Activated naive CD4-positive, alpha-beta T cell treated with Interleukin-2 at 50 U/mL for 16 hours (primary cell): ENCODE measurements at places on chromosomes 13 and 19.

- no peak for DNase-seq
Observed at GRCh38 chr19:15595069-15595468, 19.9 kb upstream of the CYP4F8 start.

- peak; percentile 54 for DNase-seq
Observed at GRCh38 chr19:2888731-2889224, 11.9 kb upstream of the ZNF57 start.

DNA sequence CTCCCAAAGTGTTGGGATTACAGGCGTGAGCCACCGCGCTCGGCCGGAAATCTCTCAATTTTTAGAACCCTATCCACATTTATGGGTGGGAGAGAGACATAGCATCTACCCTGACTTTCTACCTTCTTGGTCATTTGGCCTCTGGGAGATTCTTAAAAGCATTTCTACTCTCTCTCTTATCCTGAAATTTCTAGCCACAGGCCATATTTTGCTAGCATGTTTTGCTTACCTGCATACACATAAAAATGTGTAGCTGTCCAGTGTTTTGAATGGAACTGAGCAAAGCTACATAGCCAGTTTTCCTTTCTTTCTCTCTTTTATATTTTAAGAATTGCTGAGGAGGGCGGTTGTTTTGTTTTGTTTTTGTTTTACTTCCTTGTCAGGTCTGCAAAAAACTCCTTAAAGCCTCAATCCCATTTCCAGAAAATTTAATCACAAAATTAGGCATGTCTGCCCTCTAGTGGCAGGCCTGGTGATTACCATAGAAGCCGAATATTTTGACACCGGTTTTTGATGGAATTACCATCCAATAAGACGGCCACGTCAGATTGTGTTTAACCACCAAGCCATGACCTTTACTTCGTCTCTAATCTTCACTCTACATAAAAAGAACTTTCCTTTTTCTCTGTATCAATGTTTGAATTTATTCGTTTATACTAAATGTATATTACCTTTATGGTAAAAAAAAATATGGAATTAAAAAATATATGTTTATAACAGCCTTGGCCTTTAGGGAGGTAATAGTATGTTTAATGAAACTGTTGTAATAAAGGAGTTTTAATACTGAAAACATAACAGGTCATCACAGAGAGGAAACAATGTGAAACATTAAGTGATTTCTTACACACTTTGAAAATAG is 34.4 kb upstream of the OXGR1 start:
- peak; percentile 43 for DNase-seq

- DNase-seq: peak; percentile 53
Observed at GRCh38 chr19:29690842-29691241, 24.2 kb downstream of the C19orf12 start.

DNA sequence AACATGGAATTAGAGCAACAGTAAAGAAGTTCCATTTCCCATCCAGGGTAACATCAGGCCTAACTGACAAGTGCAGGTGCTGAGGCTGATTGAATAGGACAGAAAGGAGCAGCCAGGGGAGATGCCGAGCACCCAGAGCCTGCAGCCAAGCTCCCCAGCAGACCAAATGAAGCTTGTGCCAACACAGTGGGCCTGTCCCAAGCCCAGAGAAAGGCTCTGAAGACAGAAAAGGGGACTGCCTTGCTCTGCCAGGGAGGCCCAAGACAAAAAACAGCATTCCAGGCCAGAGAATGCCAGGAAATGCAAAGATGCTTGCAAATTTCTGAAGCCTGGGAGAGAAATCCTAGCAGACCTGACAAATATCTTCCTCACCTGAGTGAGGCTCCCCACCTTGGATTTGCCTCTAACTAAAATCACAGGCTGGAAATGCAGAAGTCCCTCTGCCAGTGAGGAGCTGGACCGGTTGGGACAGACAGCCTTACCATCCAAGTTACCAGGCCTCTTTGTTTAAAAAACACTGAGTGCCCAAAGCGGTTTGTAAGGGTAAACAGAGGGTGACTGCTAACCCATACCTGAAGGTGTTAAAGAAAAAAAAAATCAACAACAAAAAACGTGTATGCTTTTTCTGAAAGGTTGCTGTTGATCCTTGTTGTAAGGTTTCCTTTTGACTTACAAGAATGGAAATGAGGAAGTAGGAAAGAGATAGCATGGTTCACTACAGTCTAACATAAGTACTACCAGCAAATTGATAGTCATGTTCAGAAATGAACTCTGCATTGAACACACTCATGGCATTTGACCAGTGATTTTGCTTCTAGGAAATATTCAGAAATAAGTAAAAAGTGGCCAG is 11.8 kb upstream of the HMGB1 start:
- no peak for DNase-seq

- DNase-seq: no peak
Observed at GRCh38 chr19:38638461-38638860, 9.0 kb upstream of the ACTN4 start.

- no peak for DNase-seq
Observed at GRCh38 chr13:99335603-99336002, 28.4 kb upstream of the GPR183 start.

DNA sequence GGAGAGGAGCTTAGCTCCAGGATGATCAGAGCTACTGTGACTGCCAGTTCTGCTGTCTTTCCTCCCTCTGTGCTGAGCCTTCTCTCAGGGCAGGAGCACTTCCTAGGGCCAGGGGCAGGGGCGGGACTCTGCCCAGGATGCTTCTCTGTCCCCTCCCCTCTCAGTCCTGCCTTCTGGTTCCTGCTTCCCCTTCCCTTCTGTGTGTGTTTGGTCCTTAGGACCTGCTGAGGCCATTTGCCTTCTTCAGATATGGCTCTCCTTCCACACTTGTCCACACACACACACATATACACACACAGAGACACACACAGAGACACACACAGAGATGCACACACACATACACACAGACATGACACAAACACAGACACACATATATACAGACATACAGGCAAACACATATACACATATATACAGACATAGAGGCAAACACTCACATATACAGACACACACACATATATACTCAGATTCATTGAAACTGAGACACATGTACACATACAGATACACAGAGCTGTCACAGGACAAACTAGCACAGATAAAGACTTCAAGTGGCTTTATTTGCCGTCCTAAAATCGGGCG is 22.0 kb upstream of the CD177 start:
- no peak for DNase-seq

GRCh38 chr19:42420055-42420544 is 7.1 kb downstream of the LIPE start:
- peak; percentile 84 for DNase-seq

DNA sequence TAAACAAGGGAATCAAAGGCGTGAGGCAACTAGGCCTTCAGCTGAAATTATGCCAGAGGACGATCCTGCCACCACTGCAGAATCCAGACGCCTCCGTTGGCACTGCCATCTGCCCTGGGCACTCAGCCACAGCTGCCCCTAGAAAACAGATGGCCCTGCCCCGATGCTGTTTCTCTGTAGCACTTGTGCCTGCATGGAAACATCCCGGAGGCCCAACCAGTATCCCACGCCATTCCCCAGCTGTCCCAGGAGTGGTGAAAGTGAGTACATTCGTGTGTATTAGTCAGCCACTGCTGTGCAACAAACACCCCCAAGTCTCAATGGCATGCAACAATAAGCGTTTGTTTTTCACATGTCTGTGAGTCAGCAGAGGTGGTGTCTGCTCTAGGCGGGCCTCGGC is 8.9 kb upstream of the CRTC1 start:
- no peak for DNase-seq

- DNase-seq: no peak
Observed at GRCh38 chr13:45320876-45321629, 19.9 kb downstream of the TPT1 start.
